PC-9 (cell line): ENCODE measurements at places on chromosomes 7 and 10. TPM values are rescaled to one million over a fixed set of nuclear protein-coding genes. Genes with fewer than 3 reads are reported as not detected.

DNA sequence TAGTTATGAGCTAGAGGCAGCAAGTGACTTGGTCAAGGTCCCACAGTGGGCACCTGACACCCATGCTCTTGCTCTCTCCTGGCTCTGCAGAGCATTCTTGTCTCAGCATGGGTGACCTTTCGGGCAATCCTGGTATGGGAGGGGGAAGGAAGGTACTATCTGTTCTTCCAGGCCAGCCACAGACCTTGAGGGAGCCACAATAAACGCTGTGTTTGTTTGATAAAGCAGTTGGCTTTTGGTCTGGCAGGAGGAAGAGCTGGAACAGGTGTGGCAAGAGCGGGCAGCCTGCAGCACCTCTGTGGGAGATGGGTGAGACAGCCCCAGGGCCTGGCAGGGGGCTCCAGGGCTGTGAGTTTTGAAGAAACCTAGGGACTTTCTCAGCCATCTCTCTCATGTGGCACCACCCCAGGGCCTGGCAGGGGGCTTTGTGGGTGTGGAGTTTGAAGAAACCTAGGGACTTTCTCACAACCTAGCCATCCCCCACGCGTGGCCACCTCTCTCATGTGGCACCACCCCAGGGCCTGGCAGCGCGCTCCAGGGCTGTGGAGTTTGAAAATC lies 11.4 kb downstream of the CLDN3 start:
- DNase-seq, result no peak

GRCh38 chr10:104170610-104171254 lies 48.8 kb downstream of the SFR1 start:
- DNase-seq, result no peak

GRCh38 chr7:33039903-33040292 lies 22.7 kb downstream of the NT5C3A start:
- no peak for DNase-seq

The ABCC2 gene
- total RNA-seq, result 132 and 174 TPM in 2 replicates

- DNase-seq, result no peak
Measured at GRCh38 chr10:108346066-108346465, 1181.6 kb upstream of the SORCS1 start.
